CD8-positive, alpha-beta memory T cell (primary cell): ENCODE measurements at places on chromosomes 11 and 22.

- no peak for DNase-seq
Observed at GRCh38 chr22:42752230-42752746, 31.6 kb upstream of the A4GALT start.

GRCh38 chr11:96357794-96358193 lies 14.8 kb upstream of the MAML2 start:
- no peak for DNase-seq

- DNase-seq, result no peak
Observed at GRCh38 chr11:57630171-57630570, 19.5 kb downstream of the YPEL4 start.

DNA sequence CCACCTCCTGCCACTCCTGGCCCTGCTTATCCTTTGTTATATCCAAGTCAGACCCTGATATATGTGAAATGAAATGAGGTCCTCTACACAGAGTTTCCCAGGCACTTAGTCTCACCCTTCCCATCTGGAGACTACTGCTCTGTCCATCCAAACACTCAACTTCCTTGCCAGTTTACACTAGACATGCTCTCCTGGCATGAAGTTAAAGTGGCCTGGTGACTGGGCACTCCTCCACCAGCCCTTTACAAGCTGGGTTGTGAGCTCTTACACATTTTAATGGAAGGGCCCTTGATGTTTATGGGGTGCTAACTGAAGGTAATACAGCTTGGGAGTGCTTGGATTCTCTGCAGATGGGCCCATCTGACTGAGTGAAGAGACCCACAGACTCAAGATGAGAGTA lies 216.1 kb upstream of the NARS2 start:
- no peak for DNase-seq

GRCh38 chr22:42366806-42367581 lies 65.2 kb downstream of the NFAM1 start:
- DNase-seq, result no peak

DNA sequence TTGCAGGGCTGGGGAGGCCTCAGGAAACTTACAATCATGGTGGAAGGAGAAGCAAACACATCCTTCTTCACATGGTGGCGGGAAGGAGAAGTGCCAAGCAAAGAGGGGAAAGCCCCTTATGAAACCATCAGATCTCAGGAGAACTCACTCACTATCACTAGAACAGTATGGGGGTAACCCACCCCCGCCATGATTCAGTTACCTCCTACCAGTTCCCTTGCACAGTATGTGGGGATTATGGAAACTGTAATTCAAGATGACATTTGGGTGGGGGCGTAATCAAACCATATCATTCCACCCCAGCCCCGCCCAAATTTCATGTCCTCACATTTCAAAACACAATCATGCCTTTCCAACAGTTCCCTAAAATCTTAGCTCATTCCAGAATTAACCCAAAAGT lies 16.2 kb downstream of the IMMP1L start:
- DNase-seq, result no peak

DNA sequence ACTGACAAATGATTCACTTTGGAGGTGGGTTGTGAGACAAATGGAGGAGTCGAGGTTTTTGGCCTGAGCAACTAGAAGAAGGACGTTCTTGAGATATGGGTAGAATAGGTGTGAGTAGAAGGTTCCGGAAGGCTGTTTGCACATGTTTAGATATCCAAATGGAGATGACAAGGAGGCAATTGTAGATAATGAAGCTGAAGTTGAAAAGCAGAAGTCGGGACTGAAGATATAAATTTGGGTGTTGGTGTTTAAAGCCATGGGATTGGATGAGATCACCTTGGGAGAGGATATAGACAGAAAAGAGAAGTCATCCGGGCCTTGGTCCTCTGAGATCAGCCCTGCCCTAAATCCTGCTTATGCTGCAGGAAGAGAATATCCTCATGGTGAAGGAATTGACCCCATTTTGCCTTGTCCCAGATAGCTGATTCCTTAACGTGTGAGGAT lies 75.5 kb upstream of the CD44 start:
- no peak for DNase-seq

GRCh38 chr11:88515002-88515401 lies 177.5 kb upstream of the CTSC start:
- DNase-seq, result no peak

- no peak for DNase-seq
Observed at GRCh38 chr11:8794677-8795103, 112.1 kb downstream of the RPL27A start.

GRCh38 chr22:29519996-29520395 lies 33.6 kb downstream of the THOC5 start:
- DNase-seq, result no peak

GRCh38 chr11:21931436-21932101 lies 261.3 kb upstream of the ANO5 start:
- no peak for DNase-seq

DNA sequence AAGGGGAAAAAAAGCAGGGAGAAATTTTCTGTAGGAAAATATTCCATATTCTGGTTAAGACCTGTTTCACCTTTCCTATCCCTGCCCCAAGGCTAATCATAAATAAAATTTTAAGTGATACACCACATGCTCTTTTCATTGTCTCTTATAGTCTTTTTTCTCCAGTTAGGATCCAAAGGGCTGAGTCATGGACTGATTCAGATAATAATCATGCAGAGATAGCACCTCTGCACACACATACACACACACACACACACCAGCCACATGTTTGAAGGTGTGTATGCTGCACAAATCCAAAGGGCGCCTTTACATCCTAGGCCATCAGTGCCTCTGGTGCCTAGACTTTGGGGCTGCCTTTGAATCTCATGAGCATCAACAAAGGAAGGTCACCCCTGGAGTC lies 35.5 kb upstream of the CWF19L2 start:
- no peak for DNase-seq

DNA sequence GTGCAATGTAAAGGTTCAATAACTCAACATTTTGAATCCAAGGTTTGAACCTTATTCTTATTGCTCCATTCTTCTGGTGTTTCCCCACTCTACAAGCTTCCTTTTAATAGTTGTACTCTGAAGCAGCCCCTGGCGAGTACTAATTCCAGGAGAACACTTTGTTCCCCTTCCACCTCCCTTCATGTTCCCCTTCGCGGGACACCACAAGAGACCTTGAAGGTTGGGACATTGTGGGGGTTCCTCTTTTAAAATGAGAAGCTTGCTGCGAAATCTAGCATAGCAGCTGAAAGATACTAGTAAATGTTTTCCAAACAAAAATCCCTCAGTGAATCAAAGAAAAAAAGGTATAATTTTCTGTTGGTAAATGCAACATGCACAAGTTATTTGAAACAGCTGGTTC lies 626.3 kb upstream of the LRRC4C start:
- no peak for DNase-seq

GRCh38 chr11:63683133-63683991 lies 2.1 kb downstream of the RTN3 start:
- DNase-seq, result no peak

DNA sequence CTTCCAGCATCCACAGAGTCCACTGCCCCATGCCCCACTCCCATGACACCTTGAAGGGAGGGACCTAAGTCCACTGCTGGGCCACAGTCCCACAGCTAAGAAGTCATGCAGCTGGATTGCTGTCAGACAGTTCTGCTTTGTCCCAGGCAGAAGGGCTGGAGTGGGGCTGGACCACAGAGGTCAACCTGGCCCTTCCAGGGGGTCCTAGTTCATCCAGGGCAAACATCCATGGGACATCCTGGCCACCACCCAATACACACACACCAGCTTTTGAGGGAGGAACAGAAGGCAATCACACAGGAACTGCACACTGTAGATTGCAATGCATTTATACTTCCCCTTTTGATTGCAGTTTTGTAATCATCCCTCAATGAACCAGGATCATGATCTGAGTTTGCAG lies 11.3 kb upstream of the APOL4 start:
- DNase-seq, result no peak

DNA sequence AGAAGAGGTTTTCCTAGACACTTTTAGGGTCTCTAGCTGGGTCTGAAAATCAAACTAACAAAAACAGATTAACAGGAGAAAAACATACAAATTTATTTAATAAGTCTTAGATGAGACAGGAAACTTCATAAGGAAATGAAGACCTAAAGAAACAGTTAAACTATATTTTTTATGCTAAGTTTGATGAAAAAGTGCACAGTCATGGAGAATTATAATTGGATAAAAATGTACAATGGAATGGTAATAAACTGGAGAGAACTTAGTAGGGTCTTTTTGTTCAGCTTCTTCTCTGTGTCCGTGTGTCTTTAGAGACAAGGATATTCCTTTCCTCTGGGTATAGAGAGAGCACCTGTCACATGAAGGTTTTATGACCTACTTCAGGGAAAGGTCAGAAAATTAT lies 323.4 kb downstream of the RAB38 start:
- no peak for DNase-seq

DNA sequence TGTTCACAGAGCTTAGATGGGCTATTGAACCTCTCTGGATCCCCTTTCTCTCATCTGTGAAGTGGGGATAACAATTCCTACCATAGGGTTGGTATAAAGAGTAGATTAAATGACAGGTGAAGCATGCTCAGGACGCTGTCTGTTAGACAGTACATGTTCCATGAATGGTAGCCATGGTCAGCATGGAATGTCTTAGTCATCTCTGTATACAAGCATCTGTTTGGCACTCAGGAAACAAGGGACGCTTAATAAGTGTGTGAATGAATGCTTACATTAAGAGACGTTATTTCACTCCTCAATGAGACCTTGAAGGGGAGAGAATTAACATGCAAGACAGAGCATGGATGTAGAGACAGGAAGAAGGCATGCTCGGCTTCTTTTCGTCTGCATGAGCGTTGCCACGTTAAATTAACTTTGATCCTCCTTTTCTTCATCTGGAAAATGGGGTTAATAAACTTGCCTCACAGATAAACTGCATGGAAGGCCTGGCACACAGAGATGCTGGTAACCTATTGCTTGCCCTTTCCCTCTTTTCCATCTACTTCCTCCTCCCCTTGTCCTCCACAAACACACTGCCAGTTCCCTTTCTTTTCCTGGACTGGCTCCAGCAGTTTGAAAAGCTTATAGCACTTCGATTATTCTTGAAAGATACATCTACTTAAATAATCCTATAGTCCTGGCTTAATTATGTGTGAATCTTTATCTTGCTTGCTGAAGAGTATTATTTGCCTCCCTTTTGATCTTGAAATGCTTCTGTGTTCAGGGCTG lies 267.2 kb upstream of the MTNR1B start:
- DNase-seq, result no peak

DNA sequence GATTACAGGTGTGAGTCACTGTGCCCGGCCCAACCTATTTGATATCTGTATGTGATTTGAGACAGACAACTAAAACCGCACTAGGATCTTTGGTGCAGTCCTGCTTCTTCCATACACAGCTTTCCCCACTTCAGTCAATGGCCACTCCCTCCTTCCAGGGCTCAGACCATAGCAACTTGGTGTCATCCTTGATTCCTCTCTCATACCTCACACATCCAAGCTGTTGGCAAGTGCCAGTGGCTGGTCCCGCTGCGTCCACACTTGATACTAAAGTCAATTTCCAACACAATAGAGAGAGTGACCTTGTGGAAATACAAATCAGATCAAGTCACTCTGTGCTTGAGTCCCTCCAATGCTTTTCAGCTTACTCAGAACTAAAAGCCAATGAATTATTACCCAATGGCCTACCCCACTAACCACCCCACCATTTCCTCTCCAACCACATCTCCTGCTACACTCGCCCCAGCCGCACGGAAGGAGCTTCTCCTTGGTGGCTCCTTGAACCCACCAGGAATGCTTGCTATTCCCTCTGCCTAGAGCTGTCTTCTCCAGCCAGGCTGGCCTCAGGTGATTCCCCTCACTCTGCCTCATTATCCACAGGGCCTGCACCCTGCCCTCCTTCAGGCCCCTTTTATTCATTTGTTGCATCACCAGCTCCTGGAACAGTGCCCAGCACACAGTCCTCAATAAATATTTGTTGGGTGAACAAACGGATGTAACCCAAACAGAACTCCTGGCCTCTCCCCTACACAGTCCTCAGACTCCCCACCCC lies 12.9 kb downstream of the ABTB2 start:
- no peak for DNase-seq

- no peak for DNase-seq
Observed at GRCh38 chr11:7892840-7893254, 38.2 kb downstream of the OR10A6 start.

DNA sequence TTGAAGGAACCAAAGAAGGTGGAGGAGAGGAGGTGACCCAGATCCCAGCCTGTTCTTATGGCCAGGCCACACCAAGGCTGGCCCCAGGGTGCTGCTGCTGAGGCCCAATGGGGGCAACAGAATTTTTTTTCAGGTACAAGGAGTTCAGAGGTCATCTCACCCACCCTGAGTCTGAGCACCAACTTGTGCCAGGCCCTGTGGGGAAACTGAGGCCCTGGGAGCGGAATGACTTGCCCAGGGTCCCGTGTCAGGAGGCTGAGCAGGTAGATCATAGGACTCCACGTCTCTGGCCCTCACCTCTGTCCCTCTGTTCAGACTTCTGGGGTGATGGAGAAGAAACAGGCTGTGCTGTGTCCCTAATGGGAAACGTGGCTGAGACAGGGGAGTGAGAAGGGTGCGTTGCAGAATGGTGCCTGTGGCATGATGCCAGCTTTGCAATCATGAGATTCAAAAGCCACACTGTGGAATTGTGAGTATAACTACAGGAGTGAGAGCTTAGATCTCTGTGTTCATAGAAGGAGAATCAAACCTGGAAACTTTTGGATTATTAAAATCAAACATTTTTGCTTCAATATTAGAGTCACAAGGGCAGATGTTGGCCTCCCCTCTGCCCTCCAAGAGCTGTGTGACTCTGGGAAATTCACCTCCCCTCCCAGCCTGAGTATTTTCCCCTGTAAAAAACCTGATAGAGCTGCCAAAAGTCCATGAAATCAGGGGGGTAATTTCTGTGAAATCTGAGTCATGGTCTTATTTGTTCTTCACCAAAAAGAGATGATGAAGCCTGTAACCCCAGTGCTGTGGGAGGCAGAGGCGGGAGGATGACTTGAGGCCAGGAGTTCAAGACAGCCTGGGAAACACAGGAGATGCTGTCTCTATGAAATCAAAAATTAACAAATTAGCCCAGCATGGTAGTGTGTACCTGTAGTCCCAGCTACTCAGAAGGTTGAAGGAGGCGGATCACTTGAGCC lies 874 bp downstream of the APOL1 start:
- no peak for DNase-seq

- no peak for DNase-seq
Observed at GRCh38 chr11:14673824-14674405, 30.3 kb downstream of the PDE3B start.

- DNase-seq, result no peak
Observed at GRCh38 chr11:131957875-131958274, 587.5 kb downstream of the NTM start.

GRCh38 chr22:37639771-37640590 lies 512 bp downstream of the SH3BP1 start:
- DNase-seq, result peak; percentile 32

- no peak for DNase-seq
Observed at GRCh38 chr22:35177811-35178210, 79.5 kb upstream of the HMGXB4 start.

GRCh38 chr11:119999220-119999619 lies 138.7 kb downstream of the TRIM29 start:
- no peak for DNase-seq

- DNase-seq, result peak; percentile 21
Observed at GRCh38 chr11:6654281-6655019, 1.2 kb downstream of the DCHS1 start.

- no peak for DNase-seq
Observed at GRCh38 chr22:20227363-20227762, 40.8 kb downstream of the RTN4R start.
